ENCODE measurements at places on chromosomes 11 and 22.
A peak's percentile ranks its signal among the peaks of the same experiment; 100 is the strongest.

GRCh38 chr11:68734111-68734510, 17.2 kb downstream of the TESMIN start:
- H3K36me3 ChIP-seq = no peaks in the 10 kb centered on the region
- no peaks in the 10 kb centered on the region for H3K4me1 ChIP-seq
- H3K27ac ChIP-seq = no peak overlapping the region
- no peak overlapping the region for H3K4me3 ChIP-seq

GRCh38 chr22:24592851-24593558, at the start of gene LRRC75B:
TSS of gene LRRC75B (minus strand) at chr22:24593073. CDS start at chr22:24593039, 34 bp downstream.
- H3K36me3 ChIP-seq = no peaks in the 10 kb centered on the region
- peak within 1 kb of the TSS; percentile 59 for H3K4me3 ChIP-seq
- no peak for DNase-seq

- H3K4me3 ChIP-seq = no peak overlapping the region
- DNase-seq = no peak
- H3K27me3 ChIP-seq = no peaks in the 10 kb centered on the region
- no peaks in the 10 kb centered on the region for H3K36me3 ChIP-seq
Observed at GRCh38 chr11:66045177-66045639, 3.8 kb downstream of the GAL3ST3 start.

DNA sequence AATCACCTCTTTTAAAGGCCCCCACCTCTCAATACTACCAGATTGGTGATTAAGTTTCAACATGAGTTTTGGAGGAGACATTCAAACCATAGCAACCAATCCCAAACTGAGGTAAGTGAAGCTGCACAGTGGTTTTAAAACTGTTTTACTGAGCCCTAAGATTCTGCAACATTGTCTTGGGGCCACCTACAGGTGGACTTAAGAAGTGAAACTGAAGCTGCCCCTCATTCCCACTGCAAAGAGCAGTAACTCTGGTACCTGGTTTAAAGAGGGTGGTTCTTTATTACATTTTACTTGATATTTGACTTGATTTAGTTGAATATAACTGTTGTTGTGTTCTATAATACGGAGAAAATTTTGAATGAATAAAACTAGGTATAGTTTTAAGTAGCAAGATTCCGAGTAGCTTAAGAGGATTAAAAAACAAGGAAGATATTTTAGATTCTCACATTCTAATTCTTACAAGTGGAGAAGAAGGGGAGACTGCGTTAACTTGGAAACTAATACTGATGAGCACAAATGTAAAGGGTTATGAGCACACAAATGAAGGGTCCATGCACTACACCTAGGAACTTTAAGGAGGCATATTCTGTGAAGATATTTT, 26.7 kb downstream of the SYT9 start:
- H3K4me3 ChIP-seq = no peak overlapping the region
- H3K27ac ChIP-seq = no peak overlapping the region
- H3K27me3 ChIP-seq = no peaks in the 10 kb centered on the region
- DNase-seq = no peak
- no peaks in the 10 kb centered on the region for H3K36me3 ChIP-seq

DNA sequence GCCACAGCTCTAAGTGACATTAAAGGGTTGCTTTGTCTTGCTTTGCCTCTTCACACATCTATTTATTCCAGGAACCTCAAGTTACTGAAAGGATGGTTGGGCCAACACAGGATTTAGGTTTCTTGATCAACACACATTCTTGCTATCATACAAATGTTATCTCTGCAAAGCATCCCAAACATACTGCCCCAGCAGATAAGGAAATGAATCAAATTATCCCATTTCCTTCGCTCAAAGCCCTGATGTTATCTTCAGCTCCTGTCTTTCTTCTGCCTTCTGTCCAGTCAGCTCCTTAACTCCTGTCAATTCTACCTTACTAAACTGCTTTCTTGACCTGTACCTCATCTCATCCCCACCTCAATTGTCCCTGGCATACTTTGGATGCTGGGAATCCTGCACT, 355.9 kb upstream of the TENM4 start:
- H3K27ac ChIP-seq = no peak overlapping the region
- H3K36me3 ChIP-seq = no peaks in the 10 kb centered on the region

GRCh38 chr11:7253800-7254199, 2.1 kb downstream of the SYT9 start:
- peaks cover 11% of the 10 kb centered on the region for H3K27me3 ChIP-seq
- no peaks in the 10 kb centered on the region for H3K36me3 ChIP-seq
- H3K4me3 ChIP-seq = no peak overlapping the region
- H3K4me1 ChIP-seq = peaks cover 19% of the 10 kb centered on the region
- DNase-seq = no peak
- H3K27ac ChIP-seq = no peak overlapping the region

DNA sequence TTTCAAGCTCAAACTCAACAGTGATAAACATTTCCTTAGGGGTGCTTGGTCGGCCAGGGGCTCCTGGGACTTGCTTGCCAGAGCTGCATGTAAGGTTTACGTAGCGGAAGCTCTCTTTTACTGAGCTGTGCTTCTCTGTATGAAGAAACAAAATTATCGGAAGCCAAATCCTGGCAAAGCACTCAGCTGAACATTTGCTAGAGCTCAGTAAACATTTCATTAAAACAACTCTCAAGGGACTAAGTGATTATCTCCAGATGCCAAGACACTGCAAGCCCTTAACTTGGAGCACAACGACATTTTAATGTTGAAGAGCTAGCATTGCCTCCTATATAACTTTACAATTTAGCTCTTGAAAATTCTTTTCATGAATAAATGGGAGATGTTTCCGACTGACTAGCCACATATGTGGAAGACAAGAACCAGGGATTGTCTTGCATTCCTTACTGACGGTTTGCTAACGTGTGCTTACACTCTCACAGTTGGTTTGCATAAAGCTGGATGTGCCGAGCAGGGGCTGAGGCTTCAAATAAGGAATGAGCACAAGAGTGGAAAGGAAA, 43.4 kb downstream of the SCUBE2 start:
- no peak overlapping the region for H3K4me3 ChIP-seq
- no peak overlapping the region for H3K27ac ChIP-seq
- H3K36me3 ChIP-seq = no peaks in the 10 kb centered on the region

- no peak overlapping the region for H3K27ac ChIP-seq
- H3K4me1 ChIP-seq = no peaks in the 10 kb centered on the region
- no peaks in the 10 kb centered on the region for H3K27me3 ChIP-seq
Observed at GRCh38 chr22:28249402-28249801, 330.3 kb upstream of the PITPNB start.

DNA sequence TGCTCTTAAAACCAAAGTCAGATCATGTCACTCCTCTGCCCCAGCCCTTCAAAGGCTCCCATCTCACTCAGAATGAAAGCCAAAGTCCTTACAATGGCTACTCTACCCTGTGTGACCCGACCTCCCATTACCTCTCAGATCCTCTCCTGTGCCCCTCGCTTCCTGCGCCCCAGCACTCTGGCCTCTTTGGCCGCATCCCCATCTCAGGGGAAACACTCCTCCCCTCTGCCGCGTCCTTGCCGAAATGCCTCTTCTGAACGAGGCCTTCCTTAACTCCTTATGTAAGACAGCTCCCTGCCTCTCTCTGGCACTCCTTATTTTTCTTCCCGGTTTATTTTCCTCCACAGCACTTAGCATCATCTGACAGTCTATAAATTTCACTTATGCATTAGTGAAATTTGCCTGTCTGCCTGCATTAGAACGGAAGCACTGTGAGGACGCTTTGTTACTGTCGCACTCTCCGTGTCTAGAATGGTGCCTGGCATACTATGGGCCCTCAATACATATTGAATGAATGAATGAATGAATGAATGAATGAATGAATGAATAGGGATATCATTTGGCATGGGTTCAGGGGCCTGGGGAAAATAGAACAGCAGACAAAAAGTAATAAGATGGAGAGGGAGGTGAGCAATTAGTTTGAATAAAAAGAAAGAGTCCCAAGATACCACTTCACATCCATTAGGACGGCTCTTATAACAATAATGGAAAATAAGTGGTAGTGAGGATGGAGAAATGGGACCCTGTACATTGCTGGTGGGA, 137.8 kb downstream of the CEP164 start:
- H3K4me1 ChIP-seq = no peaks in the 10 kb centered on the region
- no peaks in the 10 kb centered on the region for H3K36me3 ChIP-seq
- no peak overlapping the region for H3K4me3 ChIP-seq
- H3K27ac ChIP-seq = no peak overlapping the region
- no peak for DNase-seq

DNA sequence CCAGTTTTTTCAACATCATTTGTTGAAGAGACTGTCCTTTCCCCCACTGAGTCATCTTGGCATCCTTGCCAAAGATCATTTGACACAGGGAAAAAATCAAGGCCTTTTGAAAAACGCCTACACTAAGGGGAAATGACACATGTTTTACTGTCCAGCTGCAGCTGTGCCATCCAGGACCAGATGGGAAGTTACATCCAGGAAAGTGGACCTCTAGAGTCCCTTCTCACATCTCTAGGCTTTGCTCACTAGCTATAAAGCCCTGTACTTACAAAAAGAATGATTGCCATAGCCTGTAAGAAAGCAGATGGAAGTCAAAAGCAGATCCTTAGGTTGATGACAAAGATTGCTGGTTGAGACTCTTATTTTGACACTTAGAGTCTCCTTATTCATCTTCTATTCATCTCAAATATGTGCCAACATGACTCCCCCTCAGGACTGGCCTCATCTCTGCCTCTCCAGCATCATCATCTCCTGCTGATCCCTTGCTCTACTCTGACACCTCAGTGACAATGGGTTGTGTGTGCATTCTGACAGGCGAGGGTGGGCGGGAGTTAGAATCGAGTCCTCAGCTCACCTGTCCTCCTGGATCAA, 22.8 kb downstream of the OSBP2 start:
- H3K4me3 ChIP-seq = no peak overlapping the region
- H3K36me3 ChIP-seq = no peaks in the 10 kb centered on the region
- H3K27me3 ChIP-seq = no peaks in the 10 kb centered on the region

- H3K27me3 ChIP-seq = peaks cover 6% of the 10 kb centered on the region
- peak overlapping the region; percentile 86 for H3K27ac ChIP-seq
- peak overlapping the region; percentile 51 for H3K4me3 ChIP-seq
- peaks cover 72% of the 10 kb centered on the region for H3K4me1 ChIP-seq
- H3K36me3 ChIP-seq = no peaks in the 10 kb centered on the region
Observed at GRCh38 chr22:37805810-37806277, 1.9 kb upstream of the GCAT start.

GRCh38 chr11:72696866-72697700, 22.9 kb upstream of the PDE2A start:
- H3K27me3 ChIP-seq = no peaks in the 10 kb centered on the region
- H3K27ac ChIP-seq = peak overlapping the region; percentile 13
- H3K36me3 ChIP-seq = peaks cover 75% of the 10 kb centered on the region

DNA sequence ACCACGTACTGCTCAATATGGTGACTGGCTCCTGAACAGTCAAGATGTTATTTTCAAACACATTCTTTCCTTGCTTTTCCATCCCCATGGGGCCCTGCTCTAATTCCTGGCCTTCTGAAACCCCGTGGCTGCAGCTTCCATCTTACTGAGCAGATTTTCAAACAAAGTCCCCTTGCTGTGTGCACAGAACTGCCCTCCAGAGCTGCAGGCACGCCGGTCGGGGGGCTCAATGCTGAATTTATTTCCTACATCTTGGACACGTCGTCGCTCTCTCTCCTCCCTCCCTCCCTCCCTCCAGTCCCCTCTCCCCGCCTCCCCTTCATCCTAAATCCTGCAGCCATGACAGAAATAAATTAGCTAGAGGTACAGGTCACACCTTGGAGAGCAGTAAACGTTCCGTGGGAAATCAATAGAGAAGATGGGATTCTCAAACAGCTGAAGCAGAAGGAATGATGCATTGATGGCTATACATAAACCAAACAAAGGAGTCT, 243.1 kb upstream of the BLID start:
- no peak for DNase-seq
- no peaks in the 10 kb centered on the region for H3K36me3 ChIP-seq
- no peaks in the 10 kb centered on the region for H3K4me1 ChIP-seq
- H3K27ac ChIP-seq = no peak overlapping the region
- no peaks in the 10 kb centered on the region for H3K27me3 ChIP-seq

GRCh38 chr11:80958361-80958760, 1517.5 kb upstream of the TENM4 start:
- H3K36me3 ChIP-seq = no peaks in the 10 kb centered on the region
- no peaks in the 10 kb centered on the region for H3K27me3 ChIP-seq
- no peak overlapping the region for H3K4me3 ChIP-seq
- peak overlapping the region; percentile 58 for H3K27ac ChIP-seq
- DNase-seq = no peak

DNA sequence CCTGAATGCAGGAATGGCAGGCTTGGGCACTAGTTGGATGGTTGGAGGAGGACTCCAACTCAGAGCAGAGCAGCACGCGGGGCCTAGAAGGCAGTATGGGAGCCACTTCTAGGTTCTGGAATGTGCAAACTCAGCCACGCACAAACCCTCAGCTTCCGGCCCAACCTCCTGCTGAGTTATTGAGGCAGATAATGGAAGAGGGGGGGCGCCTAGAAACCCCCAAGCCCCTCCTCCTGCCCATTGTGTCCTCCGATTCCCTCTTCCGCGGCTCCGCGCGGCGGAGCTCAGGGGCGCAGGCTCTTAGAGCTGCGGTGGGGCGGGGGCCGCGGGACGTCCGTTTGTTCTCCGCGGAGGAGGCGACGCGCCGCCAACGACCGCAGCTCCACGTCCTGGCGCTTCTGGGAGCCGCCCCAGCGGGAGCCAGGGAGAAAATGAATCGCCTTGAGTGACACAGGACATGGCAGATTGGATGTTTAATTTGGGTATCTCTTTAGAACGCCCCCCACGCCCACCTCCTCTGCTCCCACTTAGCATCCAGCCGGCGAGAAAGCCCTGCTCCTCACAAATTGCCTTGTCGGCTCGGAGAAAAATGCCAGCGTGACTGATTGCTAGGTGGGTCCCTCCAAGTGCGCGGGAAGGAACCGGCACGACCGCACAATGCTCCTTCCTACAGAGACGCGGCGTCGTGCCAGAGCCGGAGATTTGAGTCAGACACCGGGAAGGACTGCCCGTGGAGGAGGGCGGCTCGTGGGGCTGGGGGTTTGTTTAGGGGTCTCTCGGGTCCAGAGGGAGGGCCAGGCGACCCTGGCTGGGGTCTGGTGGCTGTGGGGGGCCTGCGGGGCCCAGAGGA, 144.6 kb downstream of the NECTIN1 start:
- no peak for DNase-seq
- no peaks in the 10 kb centered on the region for H3K27me3 ChIP-seq
- H3K27ac ChIP-seq = peak overlapping the region; percentile 91
- peak overlapping the region; percentile 52 for H3K4me3 ChIP-seq

DNA sequence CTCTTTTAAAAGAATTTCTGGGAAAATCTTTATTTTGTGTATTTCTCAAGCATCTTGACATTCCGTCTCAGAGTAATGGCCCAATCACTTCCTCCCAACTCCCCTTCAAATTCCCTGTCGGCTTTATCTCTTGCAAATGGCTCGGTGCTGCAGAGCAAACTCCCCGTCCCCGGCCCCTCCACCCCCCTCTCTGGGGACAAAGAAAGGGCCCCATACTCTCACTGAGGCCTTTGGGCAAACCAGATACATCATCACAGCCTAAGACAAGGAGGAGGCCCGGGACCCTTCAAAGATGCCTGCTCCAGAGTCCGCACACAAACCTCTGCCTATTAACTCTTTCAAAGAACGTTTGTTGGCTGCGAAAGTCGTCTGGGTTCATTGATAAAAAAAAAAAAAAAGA, 3.9 kb upstream of the SMIM38 start:
- H3K36me3 ChIP-seq = no peaks in the 10 kb centered on the region
- H3K27ac ChIP-seq = no peak overlapping the region
- no peak for DNase-seq
- H3K27me3 ChIP-seq = peaks cover 3% of the 10 kb centered on the region

- no peak overlapping the region for H3K27ac ChIP-seq
- no peaks in the 10 kb centered on the region for H3K36me3 ChIP-seq
- no peak for DNase-seq
- H3K4me3 ChIP-seq = no peak overlapping the region
Observed at GRCh38 chr11:75508051-75508561, 17.6 kb downstream of the GDPD5 start.

Measured in esophagus squamous epithelium (tissue), 5 donors.